ENCODE measurements at places on chromosomes 3 and 15.
A peak's percentile ranks its signal among the peaks of the same experiment; 100 is the strongest.

DNA sequence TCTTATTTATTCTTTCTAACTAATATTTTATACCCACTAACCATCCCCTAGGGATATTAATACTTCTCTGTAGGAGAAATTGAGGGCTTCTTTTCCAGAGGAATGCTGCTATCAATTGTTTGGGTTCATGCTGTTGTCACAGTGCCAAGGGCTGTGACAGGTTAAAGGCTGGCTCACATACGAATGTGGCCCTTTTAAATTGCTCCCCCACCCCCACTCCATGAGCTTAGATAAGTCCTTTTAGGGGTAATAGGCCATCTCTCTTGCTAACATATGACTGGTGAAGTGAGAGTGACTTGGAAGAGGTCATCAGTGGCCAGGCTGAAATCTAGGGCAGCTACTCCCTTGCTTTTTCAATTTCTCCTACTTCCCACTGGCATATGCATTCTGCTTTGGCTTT lies 121.9 kb upstream of the DPH6 start:
- no peak for DNase-seq

- no peak for DNase-seq
Measured at GRCh38 chr3:29701326-29701983, 420.6 kb downstream of the RBMS3 start.

GRCh38 chr15:86183596-86184491 lies 104.2 kb downstream of the AGBL1 start:
- peak; percentile 27 for DNase-seq

DNA sequence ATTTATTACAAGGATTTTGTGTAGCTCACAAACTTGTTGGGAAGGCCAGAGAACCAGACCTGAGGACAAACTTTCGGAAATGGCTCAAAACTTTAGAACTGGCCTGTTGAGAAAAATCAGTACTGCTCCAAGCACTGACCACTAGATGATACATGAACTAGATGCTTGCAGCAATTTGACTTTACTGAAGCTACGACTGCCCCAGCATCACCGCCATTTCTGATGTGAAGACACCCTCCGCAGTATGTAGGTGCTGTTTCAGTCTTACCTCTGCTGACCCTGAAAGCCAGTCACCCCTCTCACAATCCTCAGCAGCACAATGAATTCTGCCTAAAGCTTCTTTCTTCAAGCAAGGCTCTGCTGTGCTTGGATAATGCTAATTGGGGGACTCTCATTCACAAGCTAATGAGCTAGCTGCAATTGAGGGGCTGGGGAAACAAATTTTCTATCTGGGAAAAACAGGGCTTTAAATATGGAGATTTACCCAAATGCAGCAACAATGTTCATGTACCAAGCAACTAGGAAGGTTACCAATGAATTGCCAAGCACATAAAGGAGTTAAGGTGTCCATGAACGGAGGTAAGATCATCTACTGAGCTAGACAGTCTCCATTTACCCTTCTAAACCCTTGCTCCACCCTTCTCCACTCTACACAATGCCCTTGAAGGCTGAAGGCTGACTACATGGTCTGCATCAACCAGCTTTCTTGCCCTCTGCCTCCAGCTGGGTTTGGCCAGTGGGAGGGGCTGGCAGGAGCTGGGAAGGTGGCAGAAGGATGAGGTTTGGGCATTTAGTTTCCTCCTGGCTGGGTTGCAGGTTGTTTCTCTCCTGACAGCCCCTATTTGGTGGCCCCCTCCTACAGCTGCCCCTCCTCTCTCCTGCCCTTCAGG lies 53.2 kb upstream of the FSTL1 start:
- DNase-seq, result no peak

DNA sequence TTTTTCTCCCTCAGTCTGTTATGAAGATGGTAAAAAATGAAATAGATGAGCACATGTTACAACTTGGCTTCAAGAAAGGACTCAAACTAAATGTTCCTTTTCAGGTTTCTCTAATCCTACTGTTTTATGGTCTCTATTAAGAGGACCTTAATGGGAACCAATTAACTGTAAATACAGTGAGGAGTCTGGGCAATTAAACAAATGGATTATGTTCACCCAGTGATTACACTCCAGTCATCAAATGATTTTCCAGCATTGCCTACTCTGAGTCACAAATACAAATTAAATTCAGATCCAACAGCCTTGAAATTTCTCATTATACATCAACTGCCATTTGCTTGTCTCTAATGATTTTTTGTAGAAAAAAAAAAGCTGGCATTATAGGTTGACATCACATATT lies 129.2 kb downstream of the NEK10 start:
- DNase-seq, result no peak

DNA sequence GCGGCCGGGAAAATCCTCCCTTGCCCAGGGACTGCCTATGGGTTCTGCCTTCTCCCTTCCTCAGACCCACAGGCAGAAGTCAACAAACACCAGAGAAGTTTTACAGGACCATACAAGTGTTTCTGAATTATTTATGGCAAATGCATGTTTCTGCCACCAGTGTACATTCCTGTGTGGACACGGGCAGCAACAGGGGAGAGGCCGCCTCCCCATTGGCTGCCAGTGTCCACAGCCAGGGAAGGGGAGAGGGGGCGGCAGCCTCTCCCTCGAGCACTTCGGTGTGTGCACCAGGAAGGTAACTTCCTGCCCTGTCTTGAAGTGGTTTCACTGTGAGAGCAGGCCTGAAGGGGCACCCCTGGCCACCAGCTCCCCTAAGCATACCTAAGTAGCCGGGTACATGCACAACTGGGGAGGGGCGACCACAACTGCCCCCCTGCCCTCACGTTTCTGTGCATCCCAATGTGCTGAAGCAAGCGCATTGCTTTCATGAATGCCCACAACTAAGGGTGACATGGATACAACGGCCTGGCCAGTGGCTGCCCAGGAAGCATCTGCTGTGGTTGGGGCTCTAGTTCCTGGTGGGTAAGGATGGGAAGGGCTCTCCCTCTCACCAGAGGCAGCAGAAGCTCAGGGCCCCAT lies 14.8 kb upstream of the SHISA5 start:
- no peak for DNase-seq

DNA sequence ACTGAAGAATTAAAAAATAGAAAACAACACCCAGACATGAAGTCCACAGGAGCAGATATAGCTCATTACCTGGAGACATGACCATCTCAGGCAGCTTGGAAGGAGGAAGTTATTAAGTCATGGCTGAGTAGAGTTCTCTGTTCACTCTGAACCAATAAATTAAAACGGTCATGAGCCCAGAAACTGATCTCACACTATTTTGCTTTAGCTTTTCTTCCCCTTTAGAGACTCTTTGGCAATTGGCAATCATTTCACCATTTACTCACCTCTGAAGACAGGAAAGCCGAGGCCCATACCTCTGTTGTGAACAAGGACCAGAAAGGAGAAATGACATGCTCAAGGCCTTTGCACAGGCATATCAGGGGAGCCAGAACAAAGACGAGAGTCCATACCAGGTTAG lies 26.6 kb downstream of the CLDN18 start:
- DNase-seq, result no peak

DNA sequence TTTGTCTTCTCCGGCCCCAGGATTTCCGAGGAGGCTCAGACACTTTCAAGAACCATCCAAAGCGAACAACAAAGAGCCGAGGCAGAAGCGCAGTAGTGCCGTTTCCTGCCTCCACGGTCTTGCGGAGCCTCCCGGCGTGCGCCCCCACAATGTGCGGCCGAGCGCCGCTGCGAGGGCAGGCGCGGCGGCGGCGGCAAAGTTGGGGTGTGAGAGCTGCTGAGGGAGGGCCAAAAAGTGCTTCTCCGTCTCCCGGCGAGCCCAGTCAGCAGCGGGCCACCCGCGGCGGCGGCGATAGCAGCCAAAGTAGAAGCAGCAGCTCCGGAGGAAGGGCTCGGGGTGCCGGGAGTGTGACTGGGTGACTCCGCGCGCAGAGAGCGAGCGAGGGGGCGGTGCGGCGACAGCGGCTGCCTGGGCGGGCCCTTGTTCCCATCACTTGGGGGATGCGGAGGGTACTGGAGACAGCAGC lies 749.1 kb downstream of the ROBO1 start:
- no peak for DNase-seq

GRCh38 chr3:56113908-56114307 lies 354.4 kb downstream of the ERC2 start:
- no peak for DNase-seq

All from activated CD4-positive, alpha-beta T cell treated with anti-CD3 and anti-CD28 coated beads, Interleukin-2, Interleukin-4, amounts not matched to agents 100 ng/mL and 50 ng/mL, durations not matched to agents 16 hours and 8 hours (primary cell).